Fibroblast of skin of right quadriceps (primary cell): ENCODE measurements at places on chromosomes 5 and 9.

DNA sequence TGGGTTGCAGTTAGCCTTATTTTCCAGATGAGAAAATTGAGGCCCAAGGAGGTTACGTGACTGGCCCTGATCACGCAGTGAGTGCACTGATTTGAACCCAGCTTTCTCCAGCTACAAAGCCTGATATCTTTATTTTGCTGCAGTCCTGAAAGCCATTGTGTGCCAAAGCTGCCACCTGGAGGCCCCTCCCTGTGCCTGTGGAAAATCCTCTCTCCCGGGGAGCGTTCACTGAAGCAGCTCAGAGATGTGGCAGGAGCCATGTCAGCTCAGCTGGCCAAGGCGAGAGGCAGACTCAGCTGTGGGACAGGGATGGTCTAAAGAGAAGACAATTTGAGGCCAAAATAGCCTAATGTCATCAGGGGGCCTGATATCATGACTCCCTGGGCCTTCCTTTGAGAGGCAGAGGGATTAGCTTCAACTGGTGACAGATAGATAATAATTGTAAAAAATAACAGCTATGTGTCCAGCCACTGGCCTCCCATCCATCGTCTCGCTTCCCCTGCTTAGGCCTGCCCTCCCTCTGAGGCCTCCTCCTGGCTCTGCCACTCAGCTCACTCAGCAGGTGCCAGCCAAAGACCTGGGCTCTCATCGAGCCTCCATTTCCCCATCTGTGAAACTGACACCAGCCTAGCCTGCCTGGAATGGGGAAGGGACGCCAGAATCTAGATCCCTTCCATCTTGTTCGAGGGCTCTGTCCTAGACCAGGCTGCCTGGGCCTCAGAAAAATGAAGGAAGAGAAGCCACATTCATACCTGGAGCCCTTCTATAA is 74.3 kb upstream of the GGTA1 start:
- no peak for DNase-seq

GRCh38 chr9:133728856-133729616 is 9.1 kb downstream of the SARDH start:
- DNase-seq: no peak

- DNase-seq: no peak
Measured at GRCh38 chr5:132873119-132873929, at the start of gene LEAP2. Gene LEAP2 (plus strand): TSS chr5:132873668. CDS start chr5:132873695, 27 bp downstream.

GRCh38 chr5:138910546-138911185 is 35.5 kb upstream of the LRRTM2 start:
- peak; percentile 32 for DNase-seq

DNA sequence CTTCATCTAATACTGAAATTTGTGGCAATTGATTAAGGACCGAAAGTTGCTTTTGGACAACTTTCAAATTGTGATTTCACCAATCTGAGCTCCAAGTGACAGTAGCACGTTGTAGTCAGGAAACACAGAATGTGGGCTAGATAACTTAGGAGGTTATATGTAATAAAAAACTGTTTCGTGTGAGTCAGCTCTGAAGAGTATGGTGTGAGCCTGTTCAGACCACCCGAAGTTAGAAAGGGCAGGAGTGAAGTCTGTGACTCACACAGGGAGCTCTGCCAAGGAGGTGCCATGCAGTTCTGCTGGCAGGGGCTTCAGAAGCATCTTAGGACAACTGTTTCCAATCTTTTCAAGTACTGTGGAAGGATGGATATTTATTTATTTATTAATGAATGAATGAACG is 16.4 kb upstream of the ZBTB34 start:
- DNase-seq: peak; percentile 70

- no peak for DNase-seq
Measured at GRCh38 chr9:91572044-91572443, 148.4 kb upstream of the NFIL3 start.

DNA sequence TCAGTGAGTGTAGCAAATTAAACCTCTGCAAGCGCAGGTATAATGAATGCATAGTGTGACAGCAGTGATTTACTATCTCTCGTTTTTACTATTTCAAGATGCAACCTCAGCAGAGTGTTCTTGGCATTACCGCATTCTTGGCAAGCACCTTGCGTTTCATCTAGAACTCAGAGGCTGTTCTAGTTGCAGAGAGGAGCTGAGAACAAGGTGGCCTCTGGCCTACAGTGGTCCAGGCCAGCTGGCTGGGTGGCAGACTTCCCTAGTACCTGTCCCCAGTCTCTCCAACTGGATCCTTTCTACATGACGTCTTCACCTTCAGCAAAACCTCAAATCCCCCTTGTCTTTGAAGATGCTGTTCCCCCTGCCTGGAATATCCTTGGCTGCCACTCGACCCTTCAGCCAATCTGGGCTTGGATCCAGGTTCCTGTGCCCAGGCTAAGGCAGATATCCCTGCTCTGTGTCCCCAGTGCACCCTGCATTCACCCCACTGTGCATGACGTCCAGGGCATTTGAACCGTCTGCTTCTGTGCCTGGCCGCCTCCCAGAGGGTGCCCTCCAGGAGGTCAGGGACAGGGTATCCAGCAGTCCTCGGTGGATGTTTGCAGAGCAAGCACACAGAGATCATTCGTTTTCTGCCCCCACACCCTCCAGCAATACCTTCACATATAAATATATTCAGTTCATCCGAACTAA is 120.4 kb upstream of the CPEB4 start:
- DNase-seq: no peak

DNA sequence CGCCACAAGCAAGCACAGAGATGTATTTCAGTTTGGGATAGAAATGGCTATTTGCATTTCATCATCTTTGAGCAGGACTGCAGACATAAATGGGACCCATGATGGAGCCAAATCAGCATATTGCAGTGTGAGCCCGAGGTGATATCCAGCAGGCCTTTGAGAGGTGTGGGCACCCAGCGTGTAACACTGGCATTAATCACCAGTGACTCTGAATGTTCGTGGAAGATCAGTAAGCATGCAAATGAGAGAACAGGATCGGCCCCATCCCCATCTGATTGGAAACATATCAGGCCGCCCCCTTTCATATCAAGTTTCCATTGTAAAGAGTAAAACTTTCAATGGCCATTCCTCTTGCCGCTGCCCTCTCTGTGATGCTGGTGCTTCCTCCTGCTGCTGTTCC is 84.0 kb downstream of the GTF3C4 start:
- DNase-seq: no peak

DNA sequence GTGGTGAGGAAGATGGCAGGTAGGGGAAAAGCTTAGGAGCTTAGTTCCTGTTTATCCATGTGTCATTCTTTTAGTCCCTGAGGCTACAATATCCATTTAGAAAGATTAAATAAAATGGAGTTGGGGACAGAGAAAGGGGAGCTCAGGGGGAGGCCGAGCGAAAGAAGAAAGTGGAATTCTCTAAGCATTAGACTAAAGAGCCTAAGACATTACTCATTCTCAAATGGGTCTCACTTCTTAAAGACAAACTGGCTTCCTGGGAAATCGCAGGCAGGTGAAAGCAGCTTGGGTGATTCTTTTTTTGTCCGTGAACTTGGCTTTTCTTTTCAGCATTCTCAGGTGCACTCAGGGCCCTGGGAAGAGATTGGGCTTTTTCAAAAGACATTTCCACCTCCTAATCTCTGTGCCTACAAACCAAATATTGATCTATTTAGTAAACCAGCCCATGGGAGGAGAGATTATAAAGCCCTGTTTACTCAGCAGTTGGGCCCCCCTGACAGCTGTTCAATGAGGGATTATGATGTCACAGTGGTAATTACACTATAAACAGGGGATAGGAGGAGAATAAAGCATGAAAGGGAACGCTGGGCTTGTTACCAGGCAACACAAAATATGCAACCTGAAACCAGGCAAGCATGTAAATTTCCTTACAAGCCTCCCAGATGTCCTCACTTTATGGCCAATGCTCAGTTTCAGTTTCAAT is 584.0 kb downstream of the ACTL7B start:
- DNase-seq: peak; percentile 81

GRCh38 chr5:177393206-177393765 is 7.2 kb downstream of the PFN3 start:
- DNase-seq: no peak

GRCh38 chr5:34599471-34600117 is 56.5 kb upstream of the RAI14 start:
- no peak for DNase-seq

DNA sequence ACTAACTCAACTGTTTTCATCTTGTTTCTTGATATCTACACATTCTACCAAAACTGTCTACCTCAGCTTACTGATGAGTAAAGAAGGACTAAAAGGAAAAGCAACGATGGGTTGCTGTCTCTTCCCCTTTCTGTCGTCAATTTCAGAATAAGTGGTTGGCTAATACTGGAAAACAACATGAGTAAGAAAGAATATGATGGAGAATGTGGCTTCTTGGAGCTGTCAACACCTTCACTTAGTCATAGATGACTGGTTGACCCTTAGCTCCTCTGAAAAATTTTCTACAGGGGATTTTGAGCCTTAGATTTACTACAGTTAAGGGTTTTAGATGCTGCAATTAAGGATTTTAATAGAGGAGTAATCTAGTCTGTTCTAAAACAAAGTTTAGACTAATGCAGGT is 797.9 kb downstream of the TLE4 start:
- peak; percentile 44 for DNase-seq

DNA sequence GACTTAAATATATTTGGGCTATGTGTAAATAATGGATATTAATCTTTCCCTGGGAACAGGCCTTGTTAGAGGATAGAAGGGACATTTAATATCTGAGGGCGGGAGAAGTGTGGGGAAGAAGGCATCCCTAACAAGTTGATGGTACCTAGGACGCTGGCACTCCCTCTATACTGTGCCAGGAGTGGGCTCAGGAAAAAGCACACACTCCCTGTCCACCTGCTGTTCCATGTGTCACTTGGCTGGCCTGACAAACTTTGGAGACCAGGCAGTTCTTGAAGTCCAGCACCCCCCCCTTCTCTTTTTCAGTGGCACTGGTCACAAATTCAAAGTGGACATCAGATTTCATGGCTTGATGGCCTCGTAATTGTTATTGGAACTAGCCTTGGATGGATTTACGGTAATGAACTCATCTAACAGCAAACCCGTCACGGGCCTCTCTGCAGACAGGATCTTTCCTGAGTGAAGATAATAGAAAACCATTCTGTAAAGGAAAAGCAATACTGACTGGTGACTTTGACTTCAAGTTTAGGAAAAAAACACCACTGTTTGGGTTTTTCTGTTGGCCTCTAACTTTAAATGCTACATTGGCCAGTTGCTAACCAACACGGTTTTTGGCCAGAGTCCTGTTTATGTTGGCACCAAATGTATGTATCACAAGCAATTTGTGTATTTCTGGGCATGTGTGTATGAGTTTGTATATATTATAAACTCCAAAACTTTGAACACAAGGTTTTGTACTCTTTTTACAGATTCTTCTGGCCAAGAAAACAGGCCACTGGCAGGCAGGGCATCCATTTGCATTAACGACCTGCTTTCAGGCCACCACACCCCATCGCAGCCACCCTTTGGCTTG is 552.6 kb downstream of the CCDC171 start:
- no peak for DNase-seq

DNA sequence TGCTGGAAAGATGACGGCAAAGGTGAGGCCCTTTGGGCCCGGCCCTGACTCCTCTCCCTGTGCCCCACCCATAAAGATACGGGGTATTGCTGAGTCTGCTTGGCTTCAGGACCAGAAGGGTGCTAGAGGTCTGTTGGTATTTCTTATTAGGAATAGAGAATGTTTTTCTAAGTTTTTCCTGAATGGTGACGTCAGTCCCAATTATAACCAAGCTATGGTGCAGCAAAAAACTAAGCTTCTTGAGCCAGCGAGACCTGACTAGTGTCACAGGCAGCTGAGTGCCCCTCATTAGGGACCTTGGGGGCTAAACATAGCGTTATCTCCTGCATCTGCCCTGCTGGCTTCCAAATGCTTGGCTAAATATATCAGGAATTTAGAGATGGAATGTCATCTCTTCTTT is 151.0 kb upstream of the TBC1D2 start:
- no peak for DNase-seq

DNA sequence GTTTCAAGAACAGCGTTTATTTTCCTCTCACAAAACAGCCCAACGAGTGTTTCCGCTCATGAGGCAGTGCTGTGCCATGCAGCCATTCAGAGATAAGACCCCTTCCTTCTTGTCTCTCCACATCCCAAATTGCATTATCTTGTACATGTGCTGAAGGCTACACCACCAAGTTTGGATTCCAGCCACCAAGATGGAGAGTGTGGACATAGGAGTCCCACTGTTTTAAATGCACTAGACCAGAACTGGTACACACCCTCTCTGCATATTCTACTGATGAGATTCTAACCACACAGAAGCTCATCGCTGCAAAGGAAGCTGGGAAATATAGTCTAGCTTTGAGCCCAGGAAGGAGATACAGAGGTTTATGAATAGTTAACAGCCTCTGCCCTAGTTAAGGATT is 509.4 kb downstream of the NFIB start:
- peak; percentile 44 for DNase-seq

- DNase-seq: peak; percentile 53
Measured at GRCh38 chr9:83962165-83962564, 17.9 kb downstream of the HNRNPK start.
